T follicular helper cell (primary cell): ENCODE measurements at places on chromosomes 3 and 15.
A peak's percentile ranks its signal among the peaks of the same experiment; 100 is the strongest.

- peak; percentile 35 for DNase-seq
These were observed 19.5 kb downstream of the MESD start for GRCh38 chr15:80970018-80970657.

- no peak for DNase-seq
These were observed 70.4 kb downstream of the HES1 start for GRCh38 chr3:194206320-194206719.

DNA sequence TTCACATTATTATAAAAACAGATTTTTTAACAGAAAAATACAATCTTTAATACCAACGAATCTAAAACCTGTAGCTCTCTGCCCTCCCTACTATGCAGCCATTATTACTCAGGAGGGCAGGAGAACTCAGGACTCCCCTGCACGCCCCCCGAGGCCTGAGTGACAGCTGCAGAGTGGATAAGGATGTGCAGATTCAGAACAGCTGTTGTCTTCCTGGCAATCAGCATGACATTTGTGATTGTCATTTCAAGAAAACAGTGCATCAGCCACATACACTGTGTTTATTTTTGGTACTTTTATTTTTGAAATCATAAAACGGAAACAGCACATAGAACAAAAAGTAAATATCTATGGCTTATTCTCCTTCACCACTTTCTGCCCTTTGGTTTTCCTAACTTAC is 450.8 kb downstream of the OCA2 start:
- DNase-seq = no peak

DNA sequence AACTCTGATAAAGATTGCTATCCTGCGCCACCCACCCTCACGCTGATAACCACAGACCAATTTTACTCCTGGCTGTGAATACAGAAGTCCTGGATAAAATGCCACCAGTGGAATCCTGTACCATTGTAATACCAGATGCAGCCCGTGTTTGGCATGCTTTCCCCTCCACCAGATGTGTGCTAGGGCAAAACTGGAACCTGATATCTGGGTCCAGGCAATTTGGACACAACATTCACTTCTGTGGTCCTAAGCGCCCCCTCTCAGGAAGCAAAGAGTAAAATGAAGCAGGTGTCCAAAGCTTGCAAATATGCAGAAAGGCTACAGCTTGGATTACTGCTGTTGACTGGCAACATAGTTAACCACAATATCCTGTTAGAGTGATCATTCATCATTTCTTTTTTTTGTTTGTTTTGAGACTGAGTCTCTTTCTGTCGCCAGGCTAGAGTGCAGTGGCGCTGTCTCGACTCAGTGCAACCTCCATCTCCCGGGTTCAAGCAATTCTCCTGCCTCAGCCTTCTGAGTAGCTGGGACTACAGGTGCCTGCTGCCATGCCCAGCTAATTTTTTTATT is 32.8 kb downstream of the LOXL1 start:
- DNase-seq = no peak

DNA sequence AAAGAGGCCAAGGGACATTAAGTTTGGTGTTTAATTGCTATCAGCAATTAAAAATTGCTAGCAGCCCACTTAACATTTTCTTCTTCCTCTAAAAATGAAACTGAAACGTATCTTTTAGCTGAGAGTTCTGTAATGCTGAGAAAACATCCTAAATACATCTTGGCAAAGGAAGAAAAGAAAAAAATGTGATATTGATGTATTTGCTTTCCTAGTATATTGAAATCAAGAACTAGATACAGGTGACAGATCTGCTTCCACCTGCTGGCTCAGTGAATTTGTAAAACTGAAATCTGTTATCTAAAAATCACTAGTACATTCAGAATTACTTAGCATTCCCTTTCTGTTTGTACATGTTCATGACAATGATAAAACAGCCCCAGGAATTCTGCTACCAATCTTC is 283.2 kb downstream of the ZBTB20 start:
- no peak for DNase-seq

GRCh38 chr3:66931291-66931690 is 66.8 kb upstream of the KBTBD8 start:
- no peak for DNase-seq

DNA sequence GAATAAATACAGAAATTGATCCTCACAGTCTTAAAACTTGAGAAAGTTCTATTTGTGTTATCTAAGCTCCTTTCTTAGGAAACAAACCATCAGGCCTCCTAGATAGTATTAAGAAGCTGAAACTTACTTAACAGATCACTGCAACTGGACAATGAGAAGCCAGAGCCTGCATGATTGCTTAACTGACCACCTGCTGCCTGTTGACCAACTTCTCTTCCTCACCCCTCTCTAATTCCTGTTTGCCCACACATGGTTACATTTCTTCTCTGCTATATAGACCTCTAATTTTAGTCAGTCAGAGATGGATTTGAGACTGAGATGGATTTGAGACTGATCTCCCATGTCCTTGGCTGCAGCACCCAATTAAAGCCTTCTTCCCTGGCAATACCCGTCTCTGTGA is 13.5 kb downstream of the CCPG1 start:
- DNase-seq = no peak

DNA sequence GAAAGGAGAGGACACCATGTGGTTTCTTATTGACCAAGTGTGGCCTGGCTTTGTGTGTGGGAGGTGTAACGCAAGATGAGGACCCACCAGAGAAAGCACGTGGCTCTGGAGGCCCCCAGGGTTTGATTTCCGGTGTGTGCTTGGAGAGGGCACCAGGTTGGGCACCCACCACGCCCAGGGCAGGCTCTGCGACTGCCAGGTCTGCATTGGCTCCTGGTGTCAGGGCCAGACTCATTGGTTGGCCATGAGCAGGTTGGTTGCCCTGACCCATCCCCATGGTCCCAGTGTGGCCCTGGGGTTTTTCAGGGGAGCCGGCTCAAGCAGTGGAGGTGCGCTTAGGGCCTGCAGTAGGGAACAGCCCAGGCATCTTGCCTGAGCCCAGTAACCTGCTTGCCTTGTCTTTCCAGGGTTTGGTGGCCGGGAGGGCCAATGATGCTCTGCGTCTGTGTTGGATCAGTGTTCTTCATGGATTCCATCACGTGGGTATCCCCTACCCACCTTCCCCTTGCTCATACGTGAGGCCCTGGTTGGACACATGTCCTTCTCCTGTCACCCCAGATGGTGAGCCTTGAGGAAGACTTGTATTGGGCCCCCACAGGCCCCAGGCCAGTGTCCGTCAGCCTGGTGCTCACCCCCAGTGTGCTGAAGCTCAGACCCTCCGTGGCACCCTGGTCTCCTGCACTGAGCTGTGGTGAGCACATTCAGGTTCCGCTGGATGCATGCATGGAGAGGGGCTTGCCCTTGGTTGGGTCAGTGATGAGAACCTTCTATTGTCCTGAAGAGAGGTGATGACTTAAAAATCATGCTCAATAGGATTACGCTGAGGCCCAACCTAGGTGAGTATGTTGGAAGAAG is 193.9 kb downstream of the UBE3A start:
- DNase-seq = no peak

GRCh38 chr3:133783762-133784161 is 21.9 kb upstream of the SRPRB start:
- no peak for DNase-seq

- no peak for DNase-seq
These were observed 130.3 kb downstream of the THRB start for GRCh38 chr3:24364359-24364758.

DNA sequence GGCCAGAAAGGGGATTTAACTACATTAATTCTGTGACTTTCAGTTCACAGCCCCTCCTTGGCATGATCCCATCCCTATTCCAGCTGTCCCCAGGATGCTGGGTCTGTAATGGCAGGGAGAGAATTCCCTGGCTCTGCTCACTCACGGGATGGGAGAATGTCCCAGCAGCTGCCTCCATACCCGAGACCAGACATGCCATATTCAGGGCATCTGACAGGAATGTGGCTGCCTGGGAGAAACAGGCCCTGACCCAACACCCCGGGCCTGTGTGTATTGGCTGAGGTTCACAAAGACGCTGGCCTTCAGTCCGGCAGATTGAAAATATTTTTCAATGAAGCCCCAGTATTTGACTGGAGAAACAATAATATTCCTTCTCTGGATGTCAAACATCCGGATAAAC is 83.6 kb upstream of the SMAD3 start:
- DNase-seq = no peak

DNA sequence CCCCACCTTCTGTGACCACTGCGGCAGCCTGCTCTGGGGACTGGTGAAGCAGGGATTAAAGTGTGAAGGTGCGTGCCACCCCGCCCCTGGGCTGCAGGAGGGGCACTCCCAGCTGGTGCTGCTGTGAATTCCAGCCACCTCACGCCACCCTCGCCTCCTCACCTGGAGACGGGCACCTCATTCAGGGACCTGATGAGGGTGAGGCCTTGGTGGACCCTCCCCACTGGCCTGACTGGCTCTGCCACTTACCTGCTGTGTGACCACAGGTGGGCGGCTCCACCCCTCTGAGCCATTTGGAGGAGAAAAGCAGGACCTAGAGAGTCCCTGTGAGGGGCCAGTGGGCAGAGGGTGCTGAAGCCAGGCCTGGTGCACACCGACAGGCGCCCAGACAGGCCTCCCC is 22.5 kb downstream of the PRKCD start:
- no peak for DNase-seq

GRCh38 chr15:66893294-66893693 is 172.1 kb upstream of the SMAD3 start:
- no peak for DNase-seq

DNA sequence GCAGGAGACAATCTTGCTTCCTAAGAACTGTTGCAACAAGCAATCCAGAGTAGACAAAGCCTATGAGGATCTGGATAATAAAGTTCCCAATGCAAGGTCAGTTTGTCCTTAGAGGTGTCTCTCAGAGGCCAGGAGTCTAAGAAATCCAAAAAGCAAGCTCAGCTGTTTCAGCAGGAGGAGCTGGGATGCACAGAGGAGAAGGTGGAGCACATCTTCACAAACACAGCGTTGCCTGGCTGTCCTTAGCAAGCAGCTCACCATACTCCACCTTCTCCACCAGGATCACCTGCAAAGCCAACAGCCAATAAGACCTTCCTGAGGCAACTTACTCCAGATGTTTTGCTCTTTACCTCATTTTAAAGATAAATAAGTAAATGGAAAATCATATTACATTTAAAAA is 365 bp downstream of the ZBED2 start:
- DNase-seq = no peak

- no peak for DNase-seq
These were observed 664 bp upstream of the NR2C2 start for GRCh38 chr3:14946739-14947099.

DNA sequence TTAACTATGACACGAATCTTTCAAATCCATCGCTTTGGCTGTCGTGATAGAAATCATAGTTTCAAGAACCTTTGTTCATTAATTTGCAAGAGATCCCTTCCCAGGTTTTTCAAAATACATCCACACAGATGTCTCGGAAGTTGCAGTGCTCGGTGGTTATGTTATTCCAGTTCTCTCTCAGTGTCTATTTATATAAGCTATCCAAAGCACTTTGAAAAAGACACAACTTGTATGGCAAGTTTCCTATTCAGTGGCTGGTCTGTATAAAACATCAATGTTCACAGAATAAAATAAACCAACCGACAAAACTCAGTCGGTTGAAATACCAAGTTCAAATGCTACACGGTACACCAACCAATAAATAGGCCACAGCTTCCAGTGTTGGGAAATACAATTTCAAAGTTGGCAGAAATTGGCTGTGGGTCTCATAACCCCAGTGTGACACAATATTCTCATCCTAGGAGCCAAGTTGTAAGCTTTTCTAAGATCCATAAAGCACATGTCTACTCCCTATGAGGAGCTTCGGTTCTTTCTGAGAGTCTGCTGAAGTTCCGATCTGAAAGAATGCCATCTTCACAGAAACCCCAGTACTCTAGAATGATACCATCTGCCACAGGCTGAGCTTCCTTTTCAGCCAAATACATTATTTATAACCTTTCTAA is 23.7 kb downstream of the SATB1 start:
- no peak for DNase-seq

- no peak for DNase-seq
These were observed 91.6 kb upstream of the KLHL25 start for GRCh38 chr15:85886309-85886811.

GRCh38 chr15:37017031-37017625 is 83.2 kb downstream of the MEIS2 start:
- DNase-seq = no peak

- DNase-seq = no peak
These were observed 19.8 kb upstream of the GYG1 start for GRCh38 chr3:148971401-148972163.

- DNase-seq = no peak
These were observed 5.9 kb downstream of the USP3 start for GRCh38 chr15:63509955-63510940.

GRCh38 chr3:38723569-38724391 is 74.3 kb upstream of the SCN5A start:
- DNase-seq = no peak

DNA sequence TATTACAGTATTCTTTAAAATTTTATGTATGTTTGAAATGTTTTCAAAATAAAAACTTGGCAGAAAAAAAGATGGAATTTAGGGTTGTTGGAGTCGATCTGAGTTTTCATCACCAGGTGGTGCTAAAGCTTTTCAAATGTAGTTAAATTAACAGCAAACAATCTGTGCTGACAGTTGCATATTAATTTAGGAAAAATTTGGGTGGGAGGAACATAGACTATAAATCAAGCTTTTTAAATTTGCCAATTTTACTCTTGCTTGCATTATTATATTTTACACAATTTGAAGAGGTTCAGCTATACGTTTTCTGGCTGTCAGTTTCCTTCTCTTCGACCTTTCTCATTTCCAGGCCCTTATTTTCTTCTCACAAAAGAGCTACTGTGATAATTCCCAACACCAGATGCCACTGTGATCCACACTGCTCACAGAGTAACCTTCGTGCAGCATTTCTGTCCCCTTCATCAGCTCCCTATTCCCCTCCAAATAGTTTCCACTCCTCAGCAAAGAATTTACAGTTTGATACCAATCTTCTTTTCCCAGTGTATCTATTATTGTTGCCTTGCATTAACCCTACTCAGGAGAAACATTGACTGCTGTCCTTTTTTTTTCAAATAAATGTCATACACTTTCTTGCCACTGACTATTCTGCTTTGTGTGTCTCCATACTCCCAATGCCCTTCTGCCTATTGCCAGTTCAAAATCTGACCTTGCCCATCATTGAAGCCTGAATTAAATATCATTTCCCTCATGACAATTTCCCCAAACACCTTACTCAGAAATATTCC is 53.4 kb upstream of the EIF5A2 start:
- DNase-seq = no peak

DNA sequence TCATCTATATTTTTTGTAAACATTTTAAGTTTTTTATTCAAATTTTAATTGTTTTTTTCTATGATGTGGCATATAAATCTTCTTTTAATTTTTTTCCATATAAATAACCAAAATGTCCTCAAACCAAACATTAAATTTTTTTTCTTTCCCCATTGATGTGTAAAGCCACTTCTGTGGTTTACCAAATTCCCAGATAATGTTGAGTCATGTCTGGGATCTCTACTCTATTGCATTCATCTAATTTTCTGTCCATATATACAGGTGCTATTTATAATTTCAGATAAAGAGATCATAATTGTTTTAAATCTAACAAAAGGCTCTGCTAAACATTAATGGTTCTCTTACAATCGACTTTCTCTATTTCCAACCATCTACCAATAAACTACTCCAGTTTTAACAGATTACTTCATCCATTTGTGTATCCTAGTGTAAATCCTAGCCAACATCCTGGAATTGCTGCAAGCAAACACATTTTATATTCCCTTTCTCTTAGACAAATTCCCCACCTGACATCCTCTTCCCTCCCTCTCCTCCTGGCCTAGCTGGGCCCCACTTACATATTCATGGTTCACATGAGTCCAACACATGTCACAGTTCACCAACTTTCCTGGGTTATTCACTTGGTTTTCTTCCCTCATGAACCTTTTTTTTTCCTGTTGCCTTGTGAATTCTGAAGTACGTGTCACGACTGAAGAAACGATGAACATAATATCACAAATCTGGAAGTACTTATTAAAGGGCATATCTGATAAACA is 368.0 kb upstream of the AGTR1 start:
- DNase-seq = no peak
